CD4-positive, alpha-beta T cell treated with Interleukin-6 for 4 hours (primary cell): ENCODE measurements at places on chromosomes 1 and 21.

GRCh38 chr21:38352536-38353219, 95.9 kb downstream of the KCNJ15 start:
- peak; percentile 73 for DNase-seq

GRCh38 chr1:244276646-244277045, 175.1 kb downstream of the ADSS2 start:
- DNase-seq, result no peak

- no peak for DNase-seq
Measured at GRCh38 chr1:9095818-9096217, 26.4 kb upstream of the SLC2A5 start.

DNA sequence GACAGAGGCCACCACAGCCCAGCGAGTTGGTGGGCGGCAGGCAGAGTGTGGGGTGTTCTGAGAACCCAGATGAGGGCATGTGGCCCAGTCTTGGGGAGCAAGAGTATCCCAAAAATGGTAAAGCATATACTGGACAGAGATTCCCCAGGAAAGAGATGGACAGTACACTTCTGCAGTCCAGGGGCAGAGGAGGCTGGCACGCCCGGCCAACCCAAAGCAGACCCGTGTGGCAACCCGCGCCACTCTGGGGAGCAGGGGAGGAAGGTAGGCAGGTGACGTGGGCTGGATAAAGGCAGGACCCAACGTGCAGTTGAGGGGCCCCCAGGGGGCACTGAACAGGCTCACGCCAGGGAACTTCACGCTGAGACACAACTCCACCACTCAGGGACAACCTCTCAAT, 46.4 kb upstream of the RIPK4 start:
- no peak for DNase-seq

DNA sequence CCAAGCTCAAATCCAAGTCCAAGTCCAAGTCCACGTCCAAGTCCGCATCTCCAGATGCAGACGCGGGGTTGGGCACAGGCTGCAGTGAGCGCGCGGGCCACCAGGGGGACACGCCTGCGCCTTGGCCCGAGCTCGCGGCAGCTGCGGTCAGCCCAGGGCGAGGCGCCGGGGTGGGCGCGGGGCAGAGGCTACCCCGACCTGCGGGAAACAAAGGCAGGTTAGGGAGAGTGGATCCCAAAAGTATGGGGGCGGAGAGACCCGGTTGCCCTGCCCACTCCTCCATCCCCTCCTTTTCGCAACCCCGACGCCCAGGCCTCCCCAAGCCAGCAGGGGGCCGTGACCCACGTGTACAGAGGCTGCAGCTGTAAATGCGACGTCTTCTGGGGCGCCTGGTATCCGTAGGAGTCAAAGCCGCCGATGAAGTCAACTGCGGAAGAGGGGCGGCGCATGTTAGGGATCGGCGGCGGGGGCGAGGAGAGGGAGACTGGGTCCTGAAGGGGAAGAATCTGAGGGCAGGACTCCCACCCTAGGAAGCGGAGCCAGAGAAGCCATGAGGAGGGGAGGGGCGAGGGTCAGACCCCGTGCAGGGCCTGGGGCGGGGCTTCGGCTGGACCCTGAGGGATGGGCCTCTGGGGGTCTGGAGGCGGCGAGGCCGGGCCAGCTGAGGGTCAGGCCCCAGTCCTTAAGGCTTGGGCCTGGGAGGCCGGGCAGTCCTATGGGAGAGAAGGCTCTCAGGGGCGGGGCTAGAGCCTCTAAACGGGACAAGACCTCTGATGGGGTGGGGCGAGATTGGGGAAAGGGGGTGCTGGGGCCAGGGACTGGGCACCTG, 58.0 kb downstream of the NKAIN1 start:
- DNase-seq, result peak; percentile 11

GRCh38 chr1:180524915-180525714, 22.7 kb upstream of the ACBD6 start:
- no peak for DNase-seq

GRCh38 chr1:108725906-108726305, 13.2 kb downstream of the FNDC7 start:
- DNase-seq, result no peak

DNA sequence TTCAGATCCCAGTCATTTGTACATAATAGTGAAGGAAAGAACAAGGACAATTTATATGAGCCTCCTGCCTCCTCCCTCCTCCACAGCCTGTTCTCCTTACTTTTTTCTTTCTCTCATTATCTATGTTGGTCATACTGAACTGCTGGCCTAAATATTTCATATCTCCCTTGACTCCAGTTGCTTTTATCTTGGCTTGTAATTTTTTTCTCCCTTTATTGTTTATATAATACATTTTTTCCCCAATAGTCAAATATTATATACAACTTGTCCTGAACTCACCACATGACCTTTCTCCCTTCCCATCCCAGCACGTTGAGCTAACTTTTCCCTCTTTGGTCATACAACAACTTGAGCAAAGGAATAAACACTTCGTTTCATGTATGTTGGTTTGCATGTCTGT, 752.1 kb downstream of the LTN1 start:
- no peak for DNase-seq

GRCh38 chr1:66352792-66353191, 181.2 kb upstream of the SGIP1 start:
- DNase-seq, result no peak
